NCI-H1436 treated with DMSO at 0.1 percent for 48 hours (cell line): ENCODE measurements at places on chromosomes 6 and 20.
A peak's percentile ranks its signal among the peaks of the same experiment; 100 is the strongest.

DNA sequence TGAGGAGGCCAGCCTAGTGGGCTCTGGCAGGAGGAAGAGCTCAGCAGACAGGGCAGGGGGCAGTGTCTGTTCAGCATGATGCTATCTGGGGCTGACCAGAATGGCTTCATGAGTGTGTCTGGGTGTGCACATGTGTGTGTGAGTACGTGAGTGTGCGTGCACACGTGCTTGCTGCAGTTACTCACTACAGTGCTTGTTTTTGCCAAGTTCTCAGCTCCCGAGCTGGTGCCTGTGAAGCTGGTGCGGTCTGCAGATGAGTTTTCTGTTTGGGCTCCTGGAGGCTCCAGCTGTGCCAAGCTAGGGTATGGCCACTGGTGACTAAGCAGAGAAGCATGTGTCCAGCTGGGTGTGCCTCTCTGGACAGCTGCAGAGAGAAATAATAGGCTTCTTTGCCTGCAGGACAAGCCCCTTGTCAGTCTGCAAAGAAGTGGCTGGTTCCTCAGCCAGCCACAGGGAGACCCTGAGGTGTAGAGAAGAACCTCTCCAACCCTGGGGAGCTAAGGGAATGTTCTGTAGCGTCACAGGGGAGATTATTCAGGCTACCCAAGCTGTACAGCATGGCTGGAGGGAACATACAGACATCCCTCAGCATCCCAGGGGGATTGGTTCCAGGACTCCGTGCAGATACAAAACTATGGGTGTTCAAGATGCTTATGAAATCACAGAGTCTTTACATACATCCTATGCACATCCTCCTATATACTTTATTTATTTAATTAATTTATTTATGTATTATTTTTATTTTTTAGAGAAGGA lies 40.2 kb upstream of the FAM50B start:
- DNase-seq: no peak

- DNase-seq: no peak
These were observed 8.4 kb downstream of the TIAM2 start for GRCh38 chr6:155003476-155003875.

- DNase-seq: no peak
These were observed 25.5 kb downstream of the DCDC2 start for GRCh38 chr6:24332317-24332716.

- DNase-seq: peak; percentile 38
These were observed 127.2 kb downstream of the CD109 start for GRCh38 chr6:73823046-73823735.

- no peak for DNase-seq
These were observed 145.9 kb downstream of the SYCP2 start for GRCh38 chr20:59787538-59787890.

DNA sequence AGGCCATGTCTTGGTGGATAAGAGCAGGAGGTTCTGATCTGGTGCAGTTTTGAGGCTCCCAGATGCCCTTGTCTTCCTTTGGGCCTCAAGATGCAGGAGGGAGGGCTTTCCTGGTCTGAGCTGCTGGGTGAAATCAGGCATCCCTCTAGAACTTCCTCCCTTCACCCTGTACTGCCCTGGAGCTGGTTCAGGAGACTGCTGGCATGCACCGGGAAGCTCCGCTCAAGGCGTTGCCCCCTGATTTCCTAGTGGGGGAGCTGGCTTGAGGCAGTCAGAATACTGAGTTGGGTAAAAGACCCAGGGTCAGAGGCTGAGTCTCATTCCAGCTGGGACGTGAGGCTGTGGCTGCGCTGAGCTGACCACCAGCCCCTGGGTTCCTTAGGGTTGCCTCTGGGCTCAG lies 12.0 kb downstream of the PHACTR3 start:
- DNase-seq: no peak

- DNase-seq: no peak
These were observed 1177.9 kb downstream of the GRIK2 start for GRCh38 chr6:102571236-102571908.

- DNase-seq: no peak
These were observed 98.4 kb downstream of the MRPL14 start for GRCh38 chr6:44028789-44029310.

GRCh38 chr6:130206479-130206878 lies 16.3 kb downstream of the SAMD3 start:
- DNase-seq: no peak

DNA sequence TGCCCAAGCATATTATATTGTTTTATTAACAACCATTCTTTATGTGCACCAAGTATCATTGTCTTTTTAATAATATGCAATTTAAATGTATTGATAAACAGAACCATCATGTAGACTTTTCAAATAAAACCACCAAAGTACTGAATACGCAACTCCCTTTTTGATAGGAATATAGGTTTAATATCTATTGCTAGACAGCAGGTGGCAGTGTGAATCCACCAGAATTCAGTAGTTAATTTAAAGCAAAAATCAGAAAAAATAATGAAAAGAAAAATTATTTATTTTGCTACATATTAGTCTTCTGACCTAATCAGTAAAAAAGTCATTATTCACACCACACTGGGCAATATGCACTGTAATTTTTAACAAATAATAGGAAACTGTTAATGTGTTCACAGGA lies 143.7 kb downstream of the KLHL32 start:
- no peak for DNase-seq

- DNase-seq: no peak
These were observed 1707.8 kb downstream of the GRIK2 start for GRCh38 chr6:103101267-103101666.

GRCh38 chr6:7671581-7671980 lies 54.3 kb upstream of the BMP6 start:
- DNase-seq: no peak

DNA sequence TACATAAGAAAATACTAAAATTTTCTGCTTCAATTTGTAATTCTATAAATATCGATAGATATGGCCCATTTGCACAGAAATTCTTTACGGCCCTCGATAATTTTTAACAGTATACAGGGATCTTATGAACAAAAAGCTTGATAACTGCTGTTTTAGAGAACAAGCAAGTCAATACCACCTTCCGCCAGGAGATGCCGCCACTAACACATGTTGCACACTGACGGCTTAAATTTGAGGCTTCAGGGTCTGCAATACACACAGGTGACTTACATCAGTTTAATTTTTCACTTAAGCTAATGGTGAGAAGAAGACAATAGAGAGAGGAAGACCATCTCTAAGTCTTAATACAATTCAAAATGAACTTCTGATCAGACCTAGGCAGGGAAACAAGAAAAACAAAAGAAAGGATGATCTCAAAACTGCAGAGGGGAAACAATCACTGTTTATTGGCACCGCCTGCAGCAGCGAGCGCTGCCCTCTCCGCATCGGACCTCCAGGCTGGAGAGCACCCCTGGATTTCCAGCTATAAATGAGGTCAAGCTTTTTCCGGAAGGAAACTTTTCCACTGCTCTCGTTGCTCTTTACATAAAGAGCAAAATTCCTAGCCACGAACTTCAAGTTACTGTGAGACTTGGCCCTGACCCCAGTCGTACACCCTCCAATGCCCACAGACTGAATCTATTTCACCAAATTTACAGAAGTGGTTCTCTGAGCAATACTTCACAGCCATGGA lies 53.9 kb downstream of the OTOR start:
- no peak for DNase-seq

DNA sequence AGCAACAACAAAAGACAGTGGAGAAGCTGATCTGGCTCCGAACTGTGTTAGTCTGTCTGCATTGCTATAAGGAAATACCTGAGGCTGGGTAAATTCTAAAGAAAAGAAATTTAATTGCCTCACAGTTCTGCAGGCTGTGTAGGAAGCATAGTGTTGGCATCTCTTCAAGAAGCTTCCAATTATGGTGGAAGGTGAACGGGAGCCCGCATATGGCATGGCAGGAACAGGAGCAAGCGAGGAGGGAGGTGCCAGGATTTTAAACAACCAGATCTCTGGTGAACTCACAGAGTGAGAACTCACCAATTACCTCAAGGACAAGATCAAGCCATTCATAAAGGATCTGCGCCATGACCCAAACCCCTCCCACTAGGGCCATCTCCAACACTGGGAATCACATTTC lies 293.5 kb downstream of the SMOC2 start:
- no peak for DNase-seq

- DNase-seq: no peak
These were observed 1.3 kb downstream of the GUCA1B start for GRCh38 chr6:42193491-42193894.

GRCh38 chr6:66866801-66867200 lies 1159.8 kb upstream of the EYS start:
- no peak for DNase-seq

GRCh38 chr6:134359302-134359701 lies 41.4 kb upstream of the SGK1 start:
- DNase-seq: no peak

DNA sequence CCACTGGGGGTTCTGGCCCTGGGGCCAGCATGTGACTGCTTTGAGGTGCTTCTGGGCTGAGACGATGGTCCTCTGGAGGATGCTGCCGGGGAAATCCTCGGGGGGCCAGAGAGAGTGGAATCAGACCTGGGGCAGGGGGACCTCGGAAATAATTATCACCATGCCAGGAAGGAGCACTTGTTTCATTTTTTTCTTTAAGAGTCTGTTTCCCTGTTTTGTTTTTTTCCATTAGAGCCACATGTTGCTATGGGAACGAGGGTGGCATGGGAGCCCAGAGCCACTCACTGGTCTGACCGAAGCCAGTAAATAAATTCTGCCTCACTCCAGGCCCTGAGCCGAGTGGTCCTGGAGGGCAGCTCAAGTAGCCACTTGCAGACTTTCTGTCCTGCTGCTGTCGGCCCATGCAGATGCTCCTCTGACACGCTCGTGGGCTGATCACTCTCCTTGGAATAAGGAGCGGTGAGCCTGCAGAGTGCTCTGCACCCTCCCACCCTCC lies 365.1 kb downstream of the ZFAND3 start:
- DNase-seq: no peak

- no peak for DNase-seq
These were observed 9.9 kb downstream of the ATXN1 start for GRCh38 chr6:16751251-16751946.

- no peak for DNase-seq
These were observed 70.5 kb downstream of the ADGRG6 start for GRCh38 chr6:142372348-142372747.

- DNase-seq: no peak
These were observed 43.8 kb upstream of the HIVEP1 start for GRCh38 chr6:11968241-11968806.

GRCh38 chr6:32973144-32974015 lies 5.0 kb downstream of the BRD2 start:
- DNase-seq: no peak

DNA sequence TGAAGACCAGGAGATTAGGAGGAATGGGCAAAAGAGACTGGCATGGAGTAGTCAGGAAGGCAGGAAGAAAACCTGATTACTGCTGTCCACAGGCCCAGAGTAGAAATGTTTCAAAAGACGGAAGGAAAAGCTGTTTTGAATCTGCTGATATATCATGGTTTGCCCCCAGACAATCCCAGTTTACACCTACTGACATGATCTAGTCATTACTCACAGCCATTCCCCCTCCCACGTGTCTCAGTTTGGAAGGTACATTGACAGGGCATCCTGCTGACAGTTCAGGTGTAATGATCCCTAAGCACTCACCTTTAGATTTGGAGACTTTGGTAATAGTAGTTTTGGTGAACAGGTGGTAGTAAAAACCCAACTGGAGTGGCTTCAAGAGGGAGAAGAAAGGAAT lies 9.8 kb upstream of the TXNDC5 start:
- no peak for DNase-seq

GRCh38 chr6:114432400-114432799 lies 89.6 kb upstream of the HS3ST5 start:
- peak; percentile 21 for DNase-seq

- DNase-seq: no peak
These were observed 3.4 kb upstream of the DACT2 start for GRCh38 chr6:168322966-168323365.

- DNase-seq: no peak
These were observed 102.8 kb downstream of the ATXN1 start for GRCh38 chr6:16658348-16659034.

- no peak for DNase-seq
These were observed 210.4 kb upstream of the KCNG1 start for GRCh38 chr20:51233345-51233744.

GRCh38 chr6:298233-299103 lies 6.2 kb downstream of the DUSP22 start:
- DNase-seq: no peak

- no peak for DNase-seq
These were observed 8.5 kb upstream of the OCSTAMP start for GRCh38 chr20:46559001-46559400.

- DNase-seq: no peak
These were observed 11.1 kb downstream of the LAMA5 start for GRCh38 chr20:62355878-62356588.

GRCh38 chr20:9015984-9016324 lies 52.9 kb upstream of the PLCB4 start:
- DNase-seq: no peak

- no peak for DNase-seq
These were observed 393.5 kb upstream of the JARID2 start for GRCh38 chr6:14852375-14852774.

DNA sequence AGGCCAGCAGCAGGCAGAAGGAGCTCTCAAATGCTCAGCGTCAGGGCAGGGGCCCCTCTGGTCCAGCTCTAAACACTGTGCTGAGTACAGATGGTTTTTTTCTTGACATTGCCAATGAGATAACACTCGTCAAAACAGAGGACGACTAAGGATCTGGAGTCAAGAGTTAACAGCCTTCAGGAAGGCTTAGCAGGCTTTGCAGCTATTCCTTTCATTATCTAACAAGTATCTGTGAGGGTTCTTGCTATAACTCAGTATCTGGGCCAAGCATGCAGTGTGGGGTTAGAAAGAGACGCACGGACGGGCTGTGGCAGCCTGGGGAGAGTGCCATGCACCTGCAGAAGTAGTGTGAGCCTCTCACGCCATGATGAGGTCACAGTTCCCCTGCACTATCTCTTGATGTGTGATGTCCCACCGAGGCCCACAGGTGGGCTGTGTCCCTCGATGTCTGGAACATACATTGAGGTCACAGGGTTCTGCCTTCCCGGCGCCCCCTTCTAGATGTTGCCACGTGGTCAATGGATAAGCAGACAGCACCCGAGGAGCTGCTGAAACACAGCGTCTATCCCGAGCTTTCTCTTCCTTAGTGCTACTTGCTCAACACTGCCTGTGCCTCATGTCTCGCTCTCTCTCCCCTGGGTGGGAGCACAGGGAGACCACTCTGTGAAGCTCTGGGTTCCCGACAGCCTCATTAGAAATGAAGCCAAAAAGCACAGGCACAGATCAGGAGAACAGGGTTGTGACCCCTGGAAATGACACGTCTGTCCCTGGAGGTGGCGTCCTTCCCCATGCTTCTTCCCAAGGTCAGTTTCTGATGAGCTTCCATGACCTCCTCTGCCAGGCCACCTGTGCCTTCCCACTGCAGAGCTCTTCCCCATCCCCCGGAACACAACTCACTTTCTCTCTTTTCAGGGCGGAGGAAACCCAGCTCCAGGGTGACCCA lies 85.5 kb upstream of the RPS6KA2 start:
- DNase-seq: no peak

GRCh38 chr6:67350729-67351128 lies 1284.4 kb upstream of the ADGRB3 start:
- no peak for DNase-seq

DNA sequence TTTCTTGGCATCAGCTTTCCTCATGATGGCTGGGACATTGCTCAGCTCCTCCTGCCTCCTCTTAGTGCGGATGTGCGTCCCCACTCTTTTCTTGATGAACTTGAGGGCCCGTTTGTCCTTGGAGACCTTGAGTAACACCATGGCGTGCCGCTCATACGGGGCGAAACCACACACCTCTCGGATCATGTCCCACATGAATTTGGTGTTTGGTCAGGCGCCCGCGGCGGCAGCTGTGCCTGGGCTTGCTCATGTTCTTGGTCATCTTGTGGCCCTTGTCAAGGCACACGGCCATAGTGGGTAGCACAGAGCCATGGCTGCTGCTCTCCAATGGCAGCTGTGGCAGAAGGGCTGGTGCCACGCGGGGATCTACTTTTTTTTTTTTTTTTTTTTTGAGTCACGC lies 2.6 kb downstream of the ERGIC3 start:
- DNase-seq: no peak
